ENCODE measurements at places on chromosomes 11 and 22. TPM values are rescaled to one million over a fixed set of nuclear protein-coding genes. Genes with fewer than 3 reads are reported as not detected.

METTL15 gene
- 16.7 TPM for total RNA-seq

TYR gene
- total RNA-seq: not detected

ACTN3 gene
- 0.08 TPM for total RNA-seq

DSCAML1 gene
- 0.17 TPM for total RNA-seq

GAS2 gene
- total RNA-seq: 2.2 TPM

OR5AR1 gene
- total RNA-seq: not detected

CD3E gene
- 500 TPM for total RNA-seq

IGLL1 gene
- total RNA-seq: not detected

SLC22A6 gene
- not detected for total RNA-seq

CCDC73 gene
- total RNA-seq: 0.04 TPM

CNGA4 gene
- not detected for total RNA-seq

RAB38 gene
- 4.7 TPM for total RNA-seq

OR2D2 gene
- total RNA-seq: not detected

RCE1 gene
- 31.6 TPM for total RNA-seq

ELMOD1 gene
- 0.13 TPM for total RNA-seq

TRIM49C gene
- not detected for total RNA-seq

GLYATL1B gene
- total RNA-seq: not detected

TNNT3 gene
- total RNA-seq: not detected

MS4A12 gene
- total RNA-seq: not detected
